ENCODE measurements at places on chromosomes 2 and 18.

DNA sequence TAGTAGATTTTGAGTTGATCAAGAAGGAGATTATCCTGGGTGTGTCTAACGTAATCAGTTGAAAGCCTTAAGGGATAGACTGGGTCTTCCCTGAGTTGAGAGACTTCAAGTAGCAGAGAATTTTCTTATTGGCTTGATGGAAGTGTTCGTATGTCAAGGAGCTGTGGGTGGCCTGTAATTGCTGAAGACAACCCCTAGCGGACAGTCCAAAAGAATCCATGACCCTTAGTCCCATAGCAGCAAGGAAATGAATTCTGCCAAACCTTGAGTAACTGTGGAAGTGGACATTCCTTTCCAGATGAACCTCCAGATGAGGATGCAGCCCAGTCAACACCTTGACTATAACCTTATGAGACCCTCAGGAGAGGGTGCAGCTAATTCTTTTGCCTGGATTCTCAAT, 786.3 kb downstream of the SOCS6 start:
- H3K4me1 ChIP-seq: no peaks in the 10 kb centered on the region
- no peaks in the 10 kb centered on the region for H3K36me3 ChIP-seq
- H3K27me3 ChIP-seq: no peaks in the 10 kb centered on the region

DNA sequence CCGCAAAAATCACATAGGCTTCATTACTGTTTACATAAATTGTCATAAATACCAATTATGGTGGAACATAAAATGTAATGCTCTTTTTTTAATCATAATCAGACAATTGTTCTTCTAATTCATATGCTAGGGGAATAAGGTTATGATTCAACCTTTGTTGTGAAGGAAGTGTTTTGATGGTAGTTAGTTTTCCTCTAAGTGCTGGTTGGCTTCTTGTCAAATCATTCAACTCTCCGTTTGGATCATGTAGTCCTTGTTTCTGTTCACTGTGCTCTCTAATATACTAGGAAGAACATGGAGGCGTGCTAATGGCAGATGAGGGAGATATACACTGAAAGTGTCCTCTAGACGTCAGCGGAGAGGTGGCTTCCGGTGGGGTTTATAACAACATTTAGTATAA, 1938.0 kb upstream of the PIK3C3 start:
- no peak overlapping the region for H3K27ac ChIP-seq
- H3K4me1 ChIP-seq: no peaks in the 10 kb centered on the region
- DNase-seq: no peak
- H3K27me3 ChIP-seq: no peaks in the 10 kb centered on the region

DNA sequence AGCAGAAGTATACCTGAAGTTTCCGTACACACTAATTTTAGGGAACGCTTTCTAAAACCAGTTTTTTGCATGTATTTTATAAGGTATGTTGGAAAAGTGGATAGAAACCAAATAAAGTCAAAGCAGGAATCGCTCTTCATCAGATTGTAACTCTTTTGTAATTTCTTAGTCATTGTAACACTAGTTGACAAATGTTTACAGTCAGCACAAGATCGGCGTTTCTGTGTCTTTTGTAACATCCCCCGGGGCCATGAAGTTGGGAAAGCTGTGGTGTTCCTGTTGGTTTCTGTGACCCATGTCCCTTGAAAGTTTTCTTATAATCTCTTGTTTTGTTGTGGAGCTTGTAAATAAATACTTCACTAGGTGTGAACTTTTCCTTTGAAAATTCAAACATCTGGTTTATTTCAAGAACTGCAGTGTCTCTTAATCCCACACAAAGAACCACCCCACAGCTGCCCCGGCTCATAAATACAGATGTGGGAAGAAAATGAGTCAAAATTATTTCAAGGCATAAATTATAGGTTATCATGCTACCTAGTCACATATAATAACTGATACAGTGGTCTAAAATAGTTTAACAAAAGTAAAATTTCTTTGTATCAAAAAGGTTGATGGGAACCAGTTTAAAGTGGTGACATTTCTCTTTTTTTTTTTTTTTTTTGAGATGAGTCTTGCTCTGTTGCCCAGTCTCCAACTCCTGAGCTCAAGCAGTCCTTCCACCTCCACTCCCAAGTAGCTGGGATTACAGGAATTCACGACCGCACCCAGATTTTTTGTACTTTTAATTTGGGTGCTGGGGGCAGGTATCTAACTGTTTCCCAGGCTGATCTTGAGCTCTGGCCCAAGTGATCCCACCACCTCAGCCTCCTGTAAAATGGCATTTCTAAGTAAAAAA, 751 bp upstream of the NMI start:
- H3K27me3 ChIP-seq: no peaks in the 10 kb centered on the region
- no peak for DNase-seq
- H3K4me1 ChIP-seq: peaks cover 22% of the 10 kb centered on the region
- H3K4me3 ChIP-seq: peak overlapping the region; percentile 88

DNA sequence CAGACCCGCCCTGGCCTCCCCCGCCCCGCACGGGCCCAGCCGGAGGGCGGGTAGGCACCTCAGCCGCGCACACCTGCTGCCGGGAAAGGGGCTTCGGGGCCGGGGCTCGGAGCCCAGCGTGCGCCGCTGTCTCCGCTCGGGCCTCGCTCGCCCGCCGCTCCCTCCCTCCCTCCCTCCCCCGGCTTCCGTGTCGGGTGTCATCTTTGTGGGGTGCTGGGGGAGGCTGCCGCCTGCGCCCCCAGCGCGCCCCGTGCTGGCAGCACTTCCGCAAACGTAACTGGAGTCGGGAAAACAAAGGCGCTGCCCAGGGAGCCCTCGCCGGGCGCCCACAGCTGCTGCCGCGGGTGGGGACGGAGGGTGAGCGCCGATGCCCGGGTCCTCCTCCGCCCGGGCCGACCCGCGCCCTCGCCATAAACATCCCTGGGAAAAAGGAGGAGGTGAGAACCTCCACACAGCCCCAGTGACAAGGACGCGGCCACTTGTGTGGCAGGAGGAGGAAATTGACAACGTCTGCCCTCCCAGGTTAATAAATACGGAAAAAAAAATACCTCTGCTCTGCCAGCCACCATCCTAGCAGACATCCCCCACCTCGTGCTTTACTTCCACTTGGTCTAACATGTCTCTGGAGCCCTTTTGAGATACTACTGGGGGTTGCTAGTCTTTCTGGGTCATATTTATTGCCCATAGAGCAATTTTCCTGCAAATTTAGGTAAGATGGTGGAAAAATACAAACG, 550 bp downstream of the MFSD6 start:
- no peaks in the 10 kb centered on the region for H3K27me3 ChIP-seq
- peaks cover 33% of the 10 kb centered on the region for H3K4me1 ChIP-seq
- no peaks in the 10 kb centered on the region for H3K36me3 ChIP-seq
- H3K4me3 ChIP-seq: peak overlapping the region; percentile 86
- peak; percentile 59 for DNase-seq

DNA sequence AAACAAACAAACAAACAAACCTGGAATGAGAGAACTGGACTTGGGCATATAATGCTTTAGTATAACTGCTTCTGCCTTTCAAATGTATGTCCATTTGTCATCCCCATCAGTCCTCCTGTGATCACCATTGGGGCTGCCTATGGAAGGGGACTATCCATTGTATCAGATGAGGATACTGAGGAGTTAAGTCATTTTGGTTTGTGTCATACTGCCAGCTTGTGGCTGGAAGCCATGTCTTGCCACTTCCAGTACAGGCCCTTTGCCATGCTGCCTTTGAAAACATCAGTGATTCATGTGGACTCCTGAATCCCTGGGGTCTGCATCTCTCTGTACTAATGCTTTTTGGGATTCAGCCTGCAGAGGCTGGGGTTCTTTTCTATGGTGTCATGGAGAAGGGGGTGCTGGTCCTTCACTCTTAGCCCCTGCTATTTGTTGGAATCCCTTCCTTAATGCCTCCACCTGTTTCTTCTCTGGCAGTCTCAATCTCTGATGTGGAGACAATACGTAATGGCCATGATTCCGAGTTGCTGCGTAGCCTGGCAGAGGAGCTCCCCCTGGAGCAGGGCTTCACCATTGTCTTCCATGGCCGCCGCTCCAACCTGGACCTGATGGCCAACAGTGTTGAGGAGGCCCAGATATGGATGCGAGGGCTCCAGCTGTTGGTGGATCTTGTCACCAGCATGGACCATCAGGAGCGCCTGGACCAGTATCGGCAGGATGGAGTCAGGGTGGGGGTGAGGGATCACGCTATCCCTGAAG, 10.6 kb downstream of the PLCD4 start:
- no peak for DNase-seq
- H3K4me3 ChIP-seq: no peak overlapping the region
- H3K4me1 ChIP-seq: peaks cover 3% of the 10 kb centered on the region
- H3K36me3 ChIP-seq: no peaks in the 10 kb centered on the region

GRCh38 chr2:105888625-105889024, 143.9 kb downstream of the NCK2 start:
- no peaks in the 10 kb centered on the region for H3K27me3 ChIP-seq
- peaks cover 78% of the 10 kb centered on the region for H3K36me3 ChIP-seq
- H3K4me1 ChIP-seq: peaks cover 68% of the 10 kb centered on the region
- DNase-seq: no peak
- no peak overlapping the region for H3K4me3 ChIP-seq

GRCh38 chr2:188659656-188660406, 314.3 kb upstream of the COL3A1 start:
- H3K27ac ChIP-seq: no peak overlapping the region
- DNase-seq: no peak
- no peaks in the 10 kb centered on the region for H3K27me3 ChIP-seq

DNA sequence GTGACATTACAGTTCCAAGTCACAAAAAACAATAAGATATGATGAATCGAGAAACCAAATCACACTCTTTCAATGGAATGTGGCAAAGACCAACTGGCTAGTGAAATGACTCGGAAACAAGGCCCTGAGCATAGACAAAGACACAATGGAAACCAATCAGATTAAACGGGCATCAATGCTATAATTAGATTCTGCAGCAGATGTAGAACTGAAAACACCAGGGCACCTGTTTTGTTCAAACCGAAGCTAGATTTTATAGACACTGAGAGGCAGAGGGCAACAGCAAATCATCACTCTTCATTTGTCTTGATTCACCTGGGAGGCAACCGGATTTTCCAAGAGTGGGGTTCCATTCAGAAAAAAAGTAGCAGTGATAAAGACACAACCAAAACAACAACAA, 92.8 kb upstream of the BARD1 start:
- H3K27ac ChIP-seq: no peak overlapping the region
- H3K4me1 ChIP-seq: no peaks in the 10 kb centered on the region
- H3K27me3 ChIP-seq: no peaks in the 10 kb centered on the region

- H3K4me1 ChIP-seq: no peaks in the 10 kb centered on the region
- DNase-seq: no peak
- peaks cover 15% of the 10 kb centered on the region for H3K27me3 ChIP-seq
- H3K27ac ChIP-seq: no peak overlapping the region
- no peak overlapping the region for H3K4me3 ChIP-seq
Observed at GRCh38 chr18:78876868-78877267, 102.8 kb upstream of the SALL3 start.

DNA sequence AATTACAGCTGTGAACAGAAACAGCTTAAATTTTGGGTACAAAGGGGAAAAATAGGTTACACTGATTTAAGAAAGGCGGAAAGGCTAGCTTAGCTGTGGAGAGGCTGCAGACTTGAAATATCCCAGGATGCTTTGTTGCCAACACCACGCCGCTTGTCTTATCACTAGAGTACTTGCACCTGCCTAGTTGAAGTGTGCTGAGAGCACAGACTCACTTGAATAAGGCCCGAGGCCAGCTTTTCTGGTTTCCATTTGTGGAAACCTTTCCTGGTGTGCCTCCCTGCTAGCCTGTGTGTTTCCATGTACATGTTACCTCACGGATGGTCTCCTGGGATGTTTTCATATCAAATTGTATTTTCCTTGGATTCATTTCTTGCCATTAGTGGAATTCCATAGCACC, 3.2 kb downstream of the CABLES1 start:
- peaks cover 10% of the 10 kb centered on the region for H3K36me3 ChIP-seq
- H3K27ac ChIP-seq: no peak overlapping the region
- H3K27me3 ChIP-seq: peaks cover 19% of the 10 kb centered on the region
- peaks cover 51% of the 10 kb centered on the region for H3K4me1 ChIP-seq

- H3K36me3 ChIP-seq: peaks cover 16% of the 10 kb centered on the region
- H3K4me3 ChIP-seq: no peak overlapping the region
- H3K27me3 ChIP-seq: no peaks in the 10 kb centered on the region
- peak; percentile 47 for DNase-seq
- peaks cover 7% of the 10 kb centered on the region for H3K4me1 ChIP-seq
Observed at GRCh38 chr2:96801786-96802595, 14.1 kb upstream of the CNNM3 start.

DNA sequence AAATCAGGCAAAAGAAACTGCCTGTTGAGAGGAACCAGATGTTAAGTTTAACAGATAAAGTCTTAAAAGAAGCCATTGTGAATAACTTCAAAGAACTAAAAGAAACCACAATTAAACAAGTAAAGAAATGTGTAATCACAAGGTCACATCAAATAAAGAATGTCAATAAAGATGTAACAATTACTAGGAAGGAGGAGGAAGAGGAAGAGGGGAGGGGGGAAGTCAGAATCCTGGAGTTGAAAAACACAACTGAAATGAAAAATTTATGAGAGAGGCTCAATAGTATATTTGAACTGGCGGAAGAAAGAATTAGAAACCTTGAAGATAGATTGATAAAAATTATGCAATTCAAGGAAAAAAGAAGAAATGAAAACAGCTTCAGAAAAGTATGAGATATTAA, 88.4 kb upstream of the CRIM1 start:
- H3K27me3 ChIP-seq: no peaks in the 10 kb centered on the region
- no peak for DNase-seq
- no peak overlapping the region for H3K27ac ChIP-seq
- no peak overlapping the region for H3K4me3 ChIP-seq

GRCh38 chr18:57125627-57126026, 21.3 kb upstream of the BOD1L2 start:
- H3K36me3 ChIP-seq: no peaks in the 10 kb centered on the region
- peaks cover 63% of the 10 kb centered on the region for H3K27me3 ChIP-seq
- no peak for DNase-seq
- H3K4me1 ChIP-seq: no peaks in the 10 kb centered on the region
- H3K4me3 ChIP-seq: no peak overlapping the region

GRCh38 chr2:36569267-36569856, 28.6 kb downstream of the FEZ2 start:
- no peak for DNase-seq
- H3K27me3 ChIP-seq: no peaks in the 10 kb centered on the region
- H3K27ac ChIP-seq: no peak overlapping the region
- H3K4me3 ChIP-seq: no peak overlapping the region
- H3K4me1 ChIP-seq: peaks cover 10% of the 10 kb centered on the region
- H3K36me3 ChIP-seq: peaks cover 70% of the 10 kb centered on the region

DNA sequence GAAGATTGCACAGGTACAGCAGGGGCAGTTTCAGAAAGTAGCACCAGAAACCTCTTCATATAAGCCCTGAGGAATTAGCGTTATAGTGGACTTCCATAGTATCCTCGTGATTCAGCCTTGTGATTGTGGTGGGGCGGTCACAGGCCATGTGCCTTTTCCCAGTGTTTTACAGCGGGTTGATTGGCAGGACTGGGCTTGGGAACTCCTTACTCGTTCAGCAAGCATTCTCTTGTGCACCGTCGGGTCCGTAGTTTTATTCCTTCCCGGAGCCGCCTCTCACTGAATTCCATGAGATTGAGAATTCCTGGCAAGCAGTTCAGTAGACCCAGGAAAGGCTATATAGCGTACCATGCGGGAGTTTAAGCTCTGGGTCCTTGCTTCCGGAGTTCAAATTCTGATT, 5.2 kb downstream of the COPS8 start:
- H3K27me3 ChIP-seq: no peaks in the 10 kb centered on the region
- no peak overlapping the region for H3K4me3 ChIP-seq
- peaks cover 10% of the 10 kb centered on the region for H3K4me1 ChIP-seq
- no peak overlapping the region for H3K27ac ChIP-seq

GRCh38 chr18:50918153-50918552, 39.2 kb downstream of the ME2 start:
- H3K27me3 ChIP-seq: no peaks in the 10 kb centered on the region
- no peak for DNase-seq
- H3K4me1 ChIP-seq: peaks cover 3% of the 10 kb centered on the region
- H3K4me3 ChIP-seq: no peak overlapping the region

Measured in stimulated activated naive B cell treated with anti-CD40 and anti-IgM and Interleukin-4, amounts not matched to agents 10 μg/mL and 1 μg/mL and 100 μg/mL, for 72 hours (primary cell).